ENCODE measurements at places on chromosomes 16 and 17.

DNA sequence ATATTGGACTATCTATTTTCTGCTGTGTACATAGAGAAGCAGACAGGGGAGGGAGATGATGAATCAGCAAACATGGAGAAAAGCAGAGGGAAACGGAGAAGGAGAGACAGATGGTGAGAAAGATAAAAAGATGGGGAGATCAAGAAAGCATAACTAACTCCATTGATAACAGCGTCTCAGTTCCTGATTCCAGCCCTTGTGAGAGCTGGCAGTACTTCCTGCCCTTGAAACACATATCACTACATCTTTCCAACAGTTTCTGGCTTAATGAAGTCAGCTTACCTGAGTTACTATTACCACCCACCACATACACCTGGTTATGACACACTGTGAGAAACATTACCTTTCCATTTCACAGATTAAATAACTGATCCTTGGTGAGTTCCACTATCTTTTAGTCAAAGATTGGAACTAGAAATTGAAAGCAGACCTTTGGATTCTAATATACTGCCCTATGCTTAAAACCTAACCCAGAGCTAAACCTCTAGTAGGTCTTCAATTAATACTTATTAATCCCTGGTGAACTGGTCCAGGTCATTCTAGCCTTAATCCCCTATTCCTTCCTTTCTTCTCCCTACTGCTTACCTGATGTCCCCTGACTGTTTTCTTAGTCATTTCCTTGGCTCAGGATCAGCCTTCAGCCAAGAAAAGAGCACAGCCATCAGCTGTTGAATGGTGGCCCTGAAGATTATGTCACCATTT lies 346.6 kb upstream of the CCL2 start:
- DNase-seq: no peak

- DNase-seq: no peak
Observed at GRCh38 chr16:68009157-68009735, 6.5 kb downstream of the DPEP2NB start.

DNA sequence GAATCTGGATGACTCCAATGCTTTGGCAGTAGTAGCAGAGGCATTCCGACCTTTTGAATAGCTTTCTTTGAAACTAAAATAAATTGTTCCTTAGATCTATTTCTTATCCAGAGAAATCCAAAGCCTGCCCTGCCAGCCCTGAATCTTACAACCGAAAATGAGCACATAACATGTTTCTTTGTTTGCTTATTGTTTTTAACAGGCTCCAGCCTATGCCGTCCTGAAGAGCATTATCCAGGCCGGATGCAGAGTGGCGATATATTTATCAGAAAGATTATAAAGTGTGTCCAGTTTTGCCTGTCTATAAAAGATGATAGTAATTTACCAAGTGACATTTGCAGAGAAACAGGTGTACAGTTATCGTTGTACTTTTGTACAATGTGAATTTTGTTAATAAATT lies 10.5 kb downstream of the COQ7 start:
- DNase-seq: no peak

GRCh38 chr16:8892101-8892575 lies 10.0 kb downstream of the LITAFD start:
- no peak for DNase-seq

GRCh38 chr16:71479420-71479819 lies 9.7 kb downstream of the ZNF19 start:
- DNase-seq: peak; percentile 2

All from NCI-H2081 (cell line).